ENCODE measurements at places on chromosomes 13 and 19. TPM values are rescaled to one million over a fixed set of nuclear protein-coding genes. Genes with fewer than 3 reads are reported as not detected.

DNA sequence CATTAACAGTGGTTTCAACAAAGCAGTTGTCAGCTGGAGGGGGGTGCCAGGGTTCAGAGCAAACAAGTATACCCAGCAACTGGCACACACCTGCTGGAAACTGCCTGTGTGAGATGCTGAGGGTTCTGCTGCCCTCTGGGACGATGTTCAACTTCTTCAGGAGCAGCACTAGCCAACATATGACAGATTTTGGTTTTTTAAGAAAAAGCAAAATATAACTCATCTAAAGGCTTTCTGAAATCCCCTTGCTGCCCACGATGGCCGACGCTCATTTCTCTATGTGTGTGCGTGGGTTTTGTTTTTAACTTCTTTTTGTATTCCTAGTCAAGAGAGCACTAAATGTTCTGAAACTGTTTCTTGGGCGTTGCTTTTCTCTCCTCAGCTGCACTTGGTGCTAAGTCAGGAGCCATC lies 79.9 kb downstream of the MRPL57 start:
- no peak for DNase-seq

DNA sequence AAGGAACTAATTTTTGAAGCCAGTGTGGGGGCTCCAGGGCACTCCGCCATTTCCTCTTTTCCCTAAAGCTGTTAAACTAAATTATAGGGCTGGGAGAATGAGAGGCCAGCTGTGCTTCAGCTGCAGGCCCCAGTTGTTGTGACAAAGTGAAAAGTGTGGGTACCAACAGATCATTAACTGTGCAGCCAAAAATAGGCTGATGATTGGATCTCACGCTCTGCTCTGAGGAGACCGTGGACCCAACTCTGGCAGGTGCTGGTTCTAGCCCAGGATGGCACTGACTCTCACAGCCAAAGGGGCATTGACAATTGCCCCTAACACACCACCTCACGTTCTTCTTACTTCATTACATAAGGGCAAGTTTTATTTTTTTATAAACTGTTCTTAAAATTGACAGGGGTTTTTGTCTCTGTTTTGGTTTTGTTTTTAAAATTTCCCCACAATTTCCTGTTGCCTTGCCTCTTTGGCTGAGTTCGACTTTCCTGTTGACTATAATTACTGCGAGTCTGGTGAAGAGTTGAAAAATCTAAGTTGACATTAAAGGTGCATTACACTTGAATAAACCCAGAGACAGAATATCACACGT lies 391.0 kb downstream of the FGF9 start:
- DNase-seq = no peak

DNA sequence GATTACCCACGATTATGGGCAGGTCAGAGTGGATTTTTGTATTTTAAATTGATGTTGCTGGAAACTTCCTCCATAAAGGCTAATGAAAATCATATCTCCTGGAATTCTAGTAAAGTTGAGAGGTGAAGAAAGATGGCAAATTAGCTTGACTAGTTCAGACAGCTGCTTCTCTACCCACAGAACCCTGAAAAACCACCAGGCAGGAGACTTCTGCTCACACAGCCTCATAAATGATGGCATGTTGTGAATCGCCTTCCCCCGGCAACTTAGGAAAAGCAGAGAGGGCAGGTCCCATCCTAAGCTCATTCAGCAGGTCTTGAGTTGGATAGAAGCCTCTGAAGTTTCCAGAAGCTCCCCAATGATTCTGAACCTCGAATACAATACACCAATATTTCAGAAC lies 87.6 kb upstream of the SLC7A1 start:
- DNase-seq = no peak

DNA sequence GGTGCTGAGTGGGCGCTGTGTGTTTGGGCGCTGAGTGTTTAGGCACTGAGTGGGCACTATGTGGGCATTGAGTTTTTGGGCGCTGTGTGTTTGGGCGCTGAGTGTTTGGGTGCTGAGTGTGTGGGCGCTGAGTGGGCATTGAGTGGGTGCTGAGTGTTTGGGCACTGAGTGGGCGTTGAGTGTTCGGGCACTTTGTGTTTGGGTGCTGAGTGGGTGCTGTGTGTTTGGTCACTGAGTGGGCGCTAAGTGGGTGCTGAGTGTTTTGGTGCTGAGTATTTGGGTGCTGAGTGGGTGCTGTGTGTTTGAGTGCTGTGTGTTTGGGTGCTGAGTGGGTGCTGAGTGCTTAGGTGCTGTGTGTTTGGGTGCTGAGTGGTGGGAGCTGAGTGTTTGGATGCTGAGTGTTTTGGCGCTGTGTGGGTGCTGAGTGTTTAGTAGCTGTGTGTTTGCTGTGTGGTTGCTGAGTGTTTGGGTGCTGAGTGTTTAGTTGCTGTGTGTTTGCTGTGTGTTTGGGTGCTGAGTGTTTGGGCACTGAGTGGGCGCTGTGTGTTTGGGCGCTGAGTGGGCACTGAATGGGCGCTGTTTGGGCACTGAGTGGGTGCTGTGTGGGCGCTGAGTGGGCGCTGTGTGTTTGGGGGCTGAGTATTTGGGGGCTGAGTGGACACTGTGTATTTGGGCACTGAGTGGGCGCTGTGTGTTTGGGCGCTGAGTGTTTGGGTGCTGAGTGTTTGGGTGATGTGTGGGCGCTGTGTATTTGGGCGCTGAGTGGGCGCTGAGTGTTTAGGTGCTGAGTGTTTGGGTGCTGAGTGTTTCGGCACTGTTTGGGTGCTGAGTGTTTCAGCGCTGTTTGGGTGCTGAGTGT lies 47.2 kb upstream of the F7 start:
- no peak for DNase-seq

- DNase-seq = no peak
These were observed 119.2 kb downstream of the FRY start for GRCh38 chr13:32150794-32151193.

DNA sequence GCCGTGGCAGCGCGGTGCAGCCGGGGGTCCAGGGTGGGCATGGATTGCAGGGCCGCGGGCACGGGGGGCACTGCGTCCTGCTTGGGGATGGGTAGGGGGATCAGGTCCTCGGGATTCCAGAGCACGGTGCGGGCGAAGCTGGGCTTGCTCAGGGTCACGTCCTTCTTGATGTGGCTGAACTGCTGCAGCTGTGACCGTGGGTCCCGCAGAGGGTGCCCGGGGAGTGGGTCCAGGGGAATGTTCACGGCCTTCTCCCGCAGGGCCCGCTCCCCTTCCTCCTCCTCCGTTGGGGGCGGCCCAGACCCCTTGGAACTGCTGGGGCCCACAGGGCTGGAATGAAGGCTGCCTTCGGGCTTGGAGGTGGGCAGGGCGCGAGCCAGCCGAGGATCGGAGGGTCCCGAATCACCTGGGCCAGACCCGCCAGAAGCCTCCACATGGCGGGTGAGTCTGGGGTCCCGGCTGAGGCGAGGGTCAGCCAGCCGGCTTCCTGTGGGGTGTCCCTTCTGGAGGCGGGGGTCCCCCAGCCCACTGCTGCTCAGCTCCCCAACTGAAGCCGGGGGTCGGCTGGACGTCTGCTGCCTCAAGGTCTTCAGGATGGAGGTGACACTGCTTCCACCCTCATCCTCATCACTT lies 18.9 kb upstream of the TMEM160 start:
- no peak for DNase-seq

- no peak for DNase-seq
These were observed 106.3 kb downstream of the FGF9 start for GRCh38 chr13:21777166-21777565.

DNA sequence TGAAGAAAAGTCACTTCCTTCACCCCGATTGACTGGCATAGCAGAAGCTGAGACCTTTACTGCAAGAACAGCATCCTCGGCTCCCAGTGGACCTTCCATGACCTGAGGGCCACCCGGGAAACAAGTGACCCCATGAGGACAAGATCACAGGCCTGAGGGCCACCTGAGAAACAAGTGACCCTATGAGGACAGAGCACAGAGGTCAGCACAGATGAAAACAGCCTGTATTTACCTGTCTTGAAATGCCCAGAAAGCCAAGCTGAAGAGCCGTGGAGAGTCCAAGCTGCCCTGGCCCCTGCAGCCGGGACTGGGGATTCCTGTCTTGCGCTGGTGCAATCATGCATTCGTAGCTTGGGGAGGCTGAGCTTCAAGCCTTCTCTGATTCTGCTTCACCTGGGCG lies 114.2 kb upstream of the SPACA7 start:
- DNase-seq = no peak

- DNase-seq = no peak
These were observed 224.1 kb downstream of the ZNF536 start for GRCh38 chr19:30596268-30596667.

GRCh38 chr13:30587231-30587630 lies 30.5 kb upstream of the USPL1 start:
- no peak for DNase-seq

DNA sequence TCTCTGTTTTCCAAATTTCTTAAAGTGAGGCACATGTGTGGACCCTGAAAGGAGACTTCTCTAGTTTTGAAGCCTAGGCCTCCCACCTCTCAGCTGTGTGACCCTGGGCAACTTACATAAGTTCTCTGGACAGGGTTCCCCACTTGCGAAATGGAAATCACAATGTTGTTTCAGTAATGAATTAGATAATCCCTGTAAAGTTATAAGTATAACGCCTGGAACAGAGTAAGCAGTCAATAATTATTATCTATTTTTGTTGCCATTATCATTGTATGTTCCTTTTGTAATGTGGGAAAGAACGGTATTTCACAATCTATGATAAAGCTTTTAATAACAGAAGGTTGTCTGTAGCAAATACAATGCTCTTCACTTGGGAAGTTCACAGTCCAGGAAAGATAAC lies 437.3 kb upstream of the ZNF507 start:
- no peak for DNase-seq

GRCh38 chr13:111902726-111903125 lies 164.2 kb upstream of the SOX1 start:
- no peak for DNase-seq

DNA sequence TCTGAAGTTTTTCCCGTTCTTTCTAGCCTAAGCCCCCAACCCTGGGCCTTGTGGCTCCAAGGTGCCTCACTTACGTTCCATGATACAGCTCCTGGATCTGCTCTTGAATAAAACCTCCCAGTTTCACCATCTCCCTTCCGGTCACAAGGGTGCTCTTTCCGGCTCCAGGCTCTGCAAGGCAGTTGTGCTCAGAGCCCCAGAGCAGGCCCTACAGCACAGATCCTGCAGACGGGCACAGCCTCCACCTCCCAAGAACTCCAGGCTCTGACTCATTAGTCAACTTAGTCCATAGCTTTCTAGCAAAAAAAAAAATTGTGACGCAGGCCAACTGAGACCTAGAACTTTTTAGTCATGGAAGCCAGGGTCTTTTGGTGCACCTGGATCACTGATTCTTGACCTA lies 33.9 kb upstream of the SLC7A10 start:
- DNase-seq = no peak

DNA sequence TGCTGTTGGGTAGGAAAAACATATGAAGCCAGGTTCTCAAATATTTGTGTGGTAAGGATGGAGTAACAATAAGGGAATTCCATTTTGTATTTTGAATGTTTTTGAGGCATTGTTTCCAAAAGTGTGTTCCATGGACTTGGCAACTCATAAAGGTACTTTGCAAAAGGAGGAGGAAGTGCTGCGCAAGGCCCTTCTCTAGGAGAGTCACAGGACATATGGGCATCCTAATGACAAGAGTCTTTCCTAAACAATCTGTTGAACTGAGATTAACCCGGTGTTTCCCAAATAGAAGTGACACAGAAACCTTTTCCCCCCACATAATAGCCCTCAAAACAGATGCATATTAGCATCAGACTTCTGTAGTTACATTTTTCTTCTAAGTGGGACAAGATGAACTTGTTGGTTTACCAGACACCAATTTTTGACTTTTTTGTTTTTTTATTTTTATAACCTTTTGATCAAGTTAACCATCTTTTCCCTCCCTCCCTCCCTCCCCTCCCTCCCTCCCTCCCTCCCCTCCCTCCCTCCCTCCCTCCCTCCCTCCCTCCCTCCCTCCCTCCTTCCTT lies 209.3 kb downstream of the PCCA start:
- no peak for DNase-seq

DNA sequence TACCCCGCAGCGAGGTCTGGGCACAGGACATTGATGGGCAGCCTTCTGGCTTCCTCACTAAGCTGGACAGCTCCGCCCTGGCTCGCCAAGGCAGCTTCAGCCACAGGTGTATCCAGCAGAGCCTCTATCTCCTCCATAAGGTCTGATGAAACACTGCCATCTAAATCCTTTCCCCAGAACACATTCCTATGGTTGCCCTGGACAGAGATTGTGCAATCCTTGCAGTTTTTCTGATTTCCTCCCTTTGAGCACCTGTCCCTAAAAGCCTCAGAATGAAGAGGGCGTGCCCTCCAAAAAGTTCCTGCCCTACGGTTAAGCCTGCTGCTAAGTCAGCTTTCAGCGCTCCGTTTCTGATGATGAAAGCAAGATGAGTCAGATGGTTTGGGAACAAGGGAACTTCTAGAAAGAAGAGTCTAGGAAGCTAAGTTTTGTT lies 21.0 kb downstream of the CLEC4M start:
- no peak for DNase-seq

- no peak for DNase-seq
These were observed at the start of gene ZIC5 for GRCh38 chr13:99971576-99972189. Gene ZIC5, minus strand, starts transcription at chr13:99971767. Its CDS starts 164 bp downstream, at chr13:99971603.

GRCh38 chr13:79108914-79109643 lies 297.0 kb downstream of the RBM26 start:
- no peak for DNase-seq

DNA sequence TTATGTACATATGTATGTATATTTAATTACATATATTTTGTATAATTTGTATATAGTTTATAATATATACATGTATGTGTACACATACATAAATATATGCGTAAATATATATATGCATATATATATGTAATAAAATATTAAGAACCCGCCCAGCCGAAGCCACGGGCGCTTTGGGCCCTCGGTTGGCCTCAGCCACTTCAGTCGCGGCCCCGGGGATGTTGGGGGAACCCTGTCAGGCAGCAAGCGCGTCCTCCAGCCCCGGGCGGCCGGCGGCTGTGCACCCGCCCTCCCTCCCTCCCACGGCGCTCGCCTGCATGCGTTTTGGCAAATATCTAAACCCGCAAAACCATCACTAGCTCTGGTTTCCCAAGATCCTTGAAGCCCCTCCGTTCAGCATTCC lies 7.9 kb upstream of the ZNF606 start:
- no peak for DNase-seq

- DNase-seq = no peak
These were observed 28.6 kb upstream of the MIR17HG start for GRCh38 chr13:91318886-91319285.

DNA sequence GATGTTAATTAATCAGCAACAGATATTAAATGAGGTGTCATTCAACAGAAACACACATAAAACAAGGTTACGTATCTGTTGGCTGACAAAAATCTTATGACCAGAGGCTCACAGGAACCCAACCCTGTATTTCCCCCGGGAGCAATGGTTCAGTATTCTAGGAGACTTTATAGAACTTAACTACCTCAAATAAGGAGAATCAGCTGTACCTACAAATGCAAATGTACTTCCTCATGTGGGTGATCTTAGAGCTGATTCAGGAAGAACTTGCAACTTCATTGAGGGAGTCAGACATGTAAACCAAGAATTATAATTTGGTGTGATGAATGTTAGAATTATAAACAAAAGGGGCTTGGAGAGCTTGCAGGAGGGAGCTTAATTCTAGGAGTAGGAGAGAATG lies 20.1 kb downstream of the FGF9 start:
- no peak for DNase-seq

- DNase-seq = no peak
These were observed 1.4 kb upstream of the ZNF584 start for GRCh38 chr19:58406818-58407657.

- DNase-seq = no peak
These were observed 3.1 kb upstream of the JSRP1 start for GRCh38 chr19:2259336-2259735.

The IRF2BP1 gene
- polyA plus RNA-seq = 33.7 TPM

The KLK12 gene
- not detected for polyA plus RNA-seq

The ZNF429 gene
- polyA plus RNA-seq = 26.3 TPM

The OVOL3 gene
- not detected for polyA plus RNA-seq

The TEKTIP1 gene
- polyA plus RNA-seq = 8.6 TPM

The RB1 gene
- 42.1 TPM for polyA plus RNA-seq

The SDHAF1 gene
- 13.3 TPM for polyA plus RNA-seq

The THSD8 gene
- 10.8 TPM for polyA plus RNA-seq

Data from left renal cortex interstitium (tissue), 4 donors.